Omental fat pad (tissue), 4 donors: ENCODE measurements at places on chromosomes 1 and 21.

DNA sequence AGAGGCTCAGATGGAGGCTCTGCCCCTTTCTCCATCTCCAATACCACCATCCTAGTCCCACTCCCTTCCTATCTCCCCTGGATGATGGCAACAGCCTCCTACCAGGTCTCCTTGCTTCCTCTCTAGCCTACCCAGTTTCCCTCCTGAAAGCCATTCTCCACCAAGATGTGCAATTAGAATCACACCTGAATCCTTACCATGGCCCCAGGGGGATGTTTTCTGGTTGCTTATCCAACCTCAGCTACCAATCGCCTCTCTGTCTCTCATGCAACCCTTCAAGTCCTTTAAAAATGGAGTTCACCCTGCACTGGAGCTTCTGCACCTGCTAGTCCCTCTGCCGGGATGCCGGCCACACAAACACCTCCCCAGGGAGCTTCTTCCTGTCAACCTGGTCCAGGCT lies 2.9 kb downstream of the RCAN1 start:
- no peak for DNase-seq

DNA sequence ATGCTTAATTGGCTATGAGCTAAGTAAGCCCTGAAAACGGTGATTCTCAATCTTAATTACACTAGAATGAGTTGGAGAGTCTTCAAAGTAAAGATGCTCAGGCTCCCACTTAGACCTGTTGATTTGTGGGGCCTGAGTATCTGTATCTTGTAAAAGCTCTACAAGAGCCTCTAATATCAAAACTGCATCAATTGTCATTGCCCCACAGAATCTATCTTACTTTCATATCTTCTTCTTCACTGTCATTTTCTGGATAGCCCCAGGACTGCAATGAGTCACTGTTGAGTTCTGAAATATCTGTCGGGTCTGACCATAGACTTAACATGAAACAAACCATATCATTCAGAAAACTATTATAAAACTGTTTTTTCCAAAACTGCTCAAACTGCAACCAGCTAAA lies 102.8 kb upstream of the SERTAD4 start:
- no peak for DNase-seq

DNA sequence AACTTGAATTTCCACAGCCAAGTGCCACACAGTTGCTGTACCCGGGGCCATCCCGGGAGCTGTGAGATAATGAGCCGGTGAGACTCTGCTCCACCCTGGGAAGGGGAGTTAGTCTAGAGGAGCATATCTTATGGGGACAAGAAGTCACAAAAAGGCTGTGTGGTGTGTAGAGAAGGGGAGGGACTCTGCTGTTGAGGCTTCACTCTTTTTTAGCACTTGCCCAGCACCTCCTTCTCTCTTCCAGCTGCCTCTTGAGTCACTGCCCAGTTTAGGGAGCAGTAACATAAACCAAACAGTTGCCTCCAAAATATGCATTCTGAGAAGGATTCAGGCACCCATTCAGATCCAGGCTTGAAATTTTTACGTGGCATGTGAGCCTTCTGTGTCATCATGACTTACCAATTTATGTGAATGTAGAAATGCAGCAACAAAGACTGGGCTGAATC lies 744 bp upstream of the WDR26 start:
- no peak for DNase-seq

DNA sequence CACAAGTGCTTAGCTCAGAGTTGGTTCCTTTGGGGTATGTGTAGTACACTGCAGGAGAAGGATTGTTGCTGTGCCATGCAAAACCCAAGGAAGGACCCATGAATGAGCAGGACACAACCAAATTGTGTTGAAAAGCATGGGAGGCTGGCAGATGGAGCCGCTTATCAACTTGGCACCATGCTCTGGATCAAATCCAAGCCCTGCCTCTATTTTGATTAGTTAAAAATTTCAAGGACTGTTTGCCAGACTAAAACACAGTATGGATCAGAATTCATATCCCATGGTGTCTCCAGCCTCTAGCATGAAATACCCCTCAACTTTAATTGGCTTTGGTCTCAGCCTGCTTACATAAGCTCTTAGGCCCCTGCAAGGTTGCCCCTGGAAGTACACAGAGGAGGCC lies 27.8 kb downstream of the CCDC185 start:
- no peak for DNase-seq

- DNase-seq: peak; percentile 29
Measured at GRCh38 chr1:231626951-231627614, 493 bp downstream of the DISC1 start.

GRCh38 chr1:44489481-44489880 lies 84.4 kb downstream of the RNF220 start:
- DNase-seq: no peak

GRCh38 chr1:85857991-85858390 lies 149.8 kb upstream of the ZNHIT6 start:
- DNase-seq: no peak

DNA sequence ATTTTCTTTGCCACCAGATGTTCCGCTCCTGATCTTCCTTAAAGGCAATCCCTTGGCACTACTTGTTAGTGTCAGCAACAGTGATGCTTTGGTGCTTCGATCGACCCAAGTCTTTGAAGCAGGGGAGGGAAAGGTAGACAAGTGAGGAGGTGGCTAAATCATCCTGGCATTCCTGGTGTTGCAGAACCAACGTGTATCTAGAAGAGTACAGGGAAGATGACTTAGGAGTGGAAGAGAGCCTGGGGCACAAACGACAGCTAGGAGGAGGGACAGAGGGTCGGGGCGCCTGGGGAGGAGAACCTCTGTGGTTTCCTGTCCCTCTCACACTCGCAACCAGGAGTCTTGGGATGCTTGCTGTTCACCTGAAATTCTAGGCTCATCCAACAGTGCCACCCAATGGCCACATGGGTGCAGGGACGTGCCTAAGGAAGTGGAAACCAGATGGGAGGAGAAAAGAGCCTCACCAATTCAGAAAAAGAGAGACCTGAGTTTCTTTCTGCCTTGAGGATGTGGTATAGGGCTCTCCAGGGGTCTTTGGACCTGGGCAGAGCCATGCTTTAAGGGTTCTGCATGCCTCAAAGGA lies 9.5 kb upstream of the KCNA2 start:
- no peak for DNase-seq

- DNase-seq: no peak
Measured at GRCh38 chr21:35933466-35933865, 126.9 kb downstream of the SETD4 start.

- no peak for DNase-seq
Measured at GRCh38 chr1:158095737-158096335, 84.9 kb upstream of the CD1D start.

DNA sequence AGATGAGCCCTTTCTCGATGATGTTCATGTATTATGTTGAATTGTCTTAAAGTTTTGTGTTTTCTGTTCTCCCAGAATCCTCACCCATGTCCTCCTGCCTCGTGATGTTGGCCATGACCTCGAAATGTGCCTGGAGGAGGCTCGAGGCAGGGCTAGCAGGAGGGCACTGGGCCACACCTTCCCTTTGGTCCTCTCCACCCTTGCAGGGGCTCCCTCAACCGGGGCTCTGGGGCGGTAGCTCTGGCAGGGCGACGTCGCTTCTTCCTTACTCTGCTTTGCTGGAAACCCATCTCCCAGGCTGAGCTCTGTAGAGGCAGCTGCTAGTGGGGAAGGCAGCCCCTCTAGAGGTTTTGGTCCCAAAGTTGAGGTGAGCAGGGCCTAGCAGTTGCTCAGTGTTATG lies 14.3 kb downstream of the TFF3 start:
- DNase-seq: no peak

GRCh38 chr1:119358636-119359035 lies 9.9 kb upstream of the HAO2 start:
- no peak for DNase-seq

DNA sequence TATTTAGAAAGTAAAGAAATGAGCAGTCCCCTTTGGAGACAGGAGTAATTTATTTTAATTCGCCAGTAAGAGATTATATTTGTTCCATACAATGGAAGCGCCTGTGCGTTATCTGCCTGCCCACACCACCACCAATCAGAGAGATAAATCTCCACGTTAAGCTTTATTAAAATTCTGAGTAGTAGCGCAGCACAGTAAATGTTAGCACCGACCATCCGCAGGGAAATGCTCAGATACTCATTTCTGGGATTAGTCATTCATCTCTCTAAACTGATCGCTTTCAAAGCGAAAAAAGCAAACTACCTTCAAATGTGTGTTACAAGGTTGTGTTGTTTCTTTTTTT lies 1.2 kb downstream of the ETS2 start:
- no peak for DNase-seq

- no peak for DNase-seq
Measured at GRCh38 chr21:34705011-34705410, 36.2 kb downstream of the CLIC6 start.

DNA sequence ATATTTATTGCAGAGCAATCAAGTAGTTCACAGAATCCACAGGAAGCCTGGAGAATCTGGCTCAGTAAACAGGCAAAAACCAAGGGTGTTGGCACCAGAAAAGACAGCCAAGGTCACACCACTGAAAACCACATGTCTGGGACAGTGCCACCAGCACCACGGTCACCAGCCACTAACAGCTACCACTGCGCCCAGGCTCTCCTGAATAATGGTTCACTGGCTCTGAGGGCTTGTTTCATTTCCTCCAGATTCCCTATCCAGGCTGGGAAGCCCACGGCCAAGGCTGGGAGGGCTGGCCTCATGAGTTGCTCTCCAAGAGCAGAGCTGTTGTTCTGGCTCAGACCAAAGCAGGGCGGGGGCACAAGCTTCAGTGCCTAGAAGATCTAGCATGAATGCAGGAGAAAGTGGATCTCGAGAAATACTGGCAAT lies 54.5 kb upstream of the PTGFRN start:
- DNase-seq: no peak

DNA sequence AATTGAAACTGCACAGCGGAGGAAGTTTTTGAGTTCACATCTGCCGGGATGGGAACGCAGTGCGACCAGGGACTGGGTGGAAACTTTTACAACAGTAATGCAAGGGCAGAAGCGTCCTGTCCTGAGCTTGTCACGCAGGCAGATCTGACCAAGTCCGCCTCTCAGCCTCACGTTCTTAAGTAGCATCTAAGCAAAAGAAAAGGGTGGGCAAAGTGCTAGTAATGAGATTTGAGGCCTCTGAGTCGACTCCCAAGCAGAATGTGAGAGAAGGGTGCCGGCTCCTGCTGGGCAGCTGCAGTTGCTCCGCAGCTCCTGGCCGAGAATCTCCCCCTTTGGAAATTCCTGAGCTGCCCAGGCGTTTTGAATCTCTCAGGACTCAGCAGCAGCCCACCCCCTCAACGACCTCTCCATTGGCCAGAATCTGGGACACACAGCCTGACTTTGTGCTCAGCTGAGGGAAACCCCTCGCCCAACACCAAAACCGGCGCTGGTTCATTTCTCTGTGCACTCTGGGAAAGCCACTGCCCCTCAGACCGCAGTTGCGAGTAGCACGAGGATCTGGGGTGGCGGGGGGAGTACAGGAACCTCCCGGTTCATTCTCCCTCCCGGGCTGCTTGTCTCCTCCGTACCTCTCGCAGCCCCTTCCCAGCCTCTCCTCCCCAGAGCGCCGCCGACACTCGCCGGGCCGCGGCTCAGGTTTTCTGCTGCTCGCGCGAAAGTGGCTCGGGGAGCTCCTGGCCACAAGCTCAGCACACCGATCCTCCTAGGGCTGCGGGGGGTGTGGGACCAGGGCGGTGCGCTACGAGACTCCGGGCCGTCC lies 913 bp upstream of the S1PR1 start:
- DNase-seq: no peak

- DNase-seq: no peak
Measured at GRCh38 chr1:37123276-37124115, 89.2 kb upstream of the GRIK3 start.

GRCh38 chr1:42221952-42222606 lies 57.5 kb upstream of the GUCA2A start:
- no peak for DNase-seq

GRCh38 chr1:44405031-44405797 lies at the start of gene RNF220:
Gene RNF220, plus strand, starts transcription at chr1:44405255.
- no peak for DNase-seq

DNA sequence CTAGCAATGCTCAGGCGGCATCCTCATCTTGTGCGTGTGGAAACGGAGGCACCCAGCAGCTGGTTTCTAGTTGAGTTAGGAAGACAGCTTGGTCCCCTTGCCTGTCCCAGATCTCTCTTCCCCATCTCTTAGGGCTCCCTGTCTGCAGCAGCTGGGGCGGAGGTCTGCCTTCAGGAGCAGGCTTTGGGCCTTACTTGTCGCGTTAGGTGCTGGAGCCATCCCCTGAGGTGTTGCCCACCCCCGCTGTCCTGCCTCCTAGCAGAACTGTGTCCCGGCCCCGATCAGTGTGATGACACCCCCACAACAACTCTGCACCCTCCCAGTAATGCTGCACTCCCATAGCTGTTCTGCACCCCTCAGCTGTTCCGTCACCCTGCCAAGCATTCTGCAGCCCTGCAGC lies 40.7 kb downstream of the UMODL1 start:
- DNase-seq: no peak

DNA sequence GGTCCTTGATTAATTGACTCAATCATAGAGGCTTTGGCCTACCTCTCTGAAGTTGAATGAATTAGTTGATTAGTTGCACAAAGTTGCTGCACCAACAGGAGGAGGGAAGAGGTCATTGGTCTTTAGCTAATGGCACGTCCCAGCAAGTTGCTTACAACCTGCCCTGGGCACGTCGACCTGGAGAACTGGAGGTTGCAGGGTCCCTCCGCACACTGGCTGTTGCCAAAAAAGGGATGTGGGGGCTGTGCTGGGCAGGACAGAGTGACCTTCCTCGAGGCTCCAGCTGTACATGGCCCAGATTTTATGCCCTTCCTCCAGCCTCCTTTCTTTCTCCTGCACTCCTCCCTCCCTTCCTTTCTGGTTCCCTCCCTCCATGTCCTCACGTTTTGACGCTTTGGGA lies 230.3 kb upstream of the VAMP3 start:
- DNase-seq: no peak

GRCh38 chr1:109650609-109651008 lies 5.3 kb upstream of the GSTM4 start:
- no peak for DNase-seq

- DNase-seq: no peak
Measured at GRCh38 chr1:87410776-87411480, 82.2 kb downstream of the LMO4 start.

DNA sequence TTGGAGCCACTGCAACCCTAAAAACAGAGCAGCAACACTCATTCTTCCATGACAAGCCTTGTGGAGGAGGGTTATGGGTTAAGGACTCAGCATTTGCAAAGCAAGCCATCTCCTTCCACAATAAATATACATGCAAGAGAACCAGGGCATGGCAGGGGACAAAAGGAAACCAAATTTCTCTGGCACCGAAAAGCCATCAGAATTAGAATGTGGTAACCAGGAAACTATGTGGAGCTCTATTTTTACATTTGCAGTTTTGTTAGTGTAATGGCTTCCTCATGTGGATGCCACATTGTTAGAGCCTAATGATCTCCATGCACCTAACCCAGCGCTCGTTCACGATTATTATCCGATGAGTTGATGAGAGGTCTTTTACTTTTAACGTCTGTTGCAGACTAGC lies 91.7 kb downstream of the NAV1 start:
- no peak for DNase-seq
